Hematopoietic multipotent progenitor cell treated with erythropoietin and hydrocortisone succinate and interleukin-3 and kit ligand, for 6 days (in vitro differentiated cells): ENCODE measurements at places on chromosomes 11 and 22.

DNA sequence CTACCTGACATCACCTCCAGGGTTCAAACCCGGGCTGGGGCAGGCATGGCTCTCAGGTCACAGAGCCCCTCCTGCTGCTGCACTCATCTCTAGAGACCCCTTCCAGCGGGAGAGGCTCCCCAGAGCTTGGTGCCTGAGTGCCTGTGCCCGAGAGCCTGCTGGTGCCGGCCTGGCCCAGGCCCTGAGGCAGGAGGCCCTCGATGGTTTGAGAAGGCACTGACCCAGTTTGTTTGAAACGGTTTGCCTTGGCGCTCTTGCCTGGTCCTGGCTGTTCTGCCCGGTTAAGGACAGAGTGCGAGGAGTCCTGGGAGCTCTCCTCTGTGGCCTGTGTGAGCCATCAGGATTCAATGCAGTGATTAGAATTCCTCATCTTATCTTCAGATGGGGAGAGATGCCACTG lies 88.9 kb downstream of the TBC1D22A start:
- no peak for DNase-seq

GRCh38 chr11:45774786-45775185 lies 30.2 kb upstream of the SLC35C1 start:
- DNase-seq: no peak

DNA sequence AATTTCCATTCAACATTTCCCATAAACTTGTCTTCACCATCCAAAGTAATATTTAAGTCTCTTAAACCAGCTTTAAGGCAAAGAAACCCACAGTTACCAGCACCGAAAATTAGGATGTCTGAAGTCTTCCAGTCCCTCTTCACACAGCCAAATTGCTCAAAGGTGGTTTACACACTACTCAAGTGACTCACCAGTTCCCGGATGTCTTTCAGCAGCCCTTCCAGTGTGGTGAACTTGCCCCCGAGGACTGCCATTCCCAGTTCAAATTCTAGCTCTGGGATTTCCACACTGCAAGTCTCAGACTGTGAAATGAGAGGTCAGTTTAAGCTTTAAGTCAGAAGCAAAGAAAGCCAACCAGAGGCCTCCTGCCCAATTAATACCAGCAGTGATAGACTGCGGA lies 5.1 kb downstream of the ZPR1 start:
- no peak for DNase-seq

DNA sequence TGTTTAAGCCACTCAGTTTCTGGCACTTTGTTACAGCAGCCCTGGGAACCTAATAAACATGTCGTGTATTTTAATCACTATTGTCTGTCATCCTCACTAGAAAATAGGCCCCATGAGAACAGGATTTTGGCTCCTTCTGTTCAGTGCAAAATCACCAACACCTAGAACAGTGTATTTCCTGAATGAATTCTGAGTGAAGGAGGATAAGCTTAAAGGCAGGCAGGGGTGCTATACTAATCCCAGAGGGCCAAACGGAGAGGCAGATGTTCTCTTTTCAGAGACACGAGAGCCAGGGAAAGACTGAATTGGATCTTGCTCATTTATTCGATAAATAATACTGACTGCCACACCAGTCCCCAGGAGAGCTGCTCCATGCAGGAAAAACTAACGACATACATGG lies 10.4 kb downstream of the SMCO4 start:
- DNase-seq: no peak

- no peak for DNase-seq
These were observed 1470.9 kb downstream of the BRD1 start for GRCh38 chr22:48356731-48357130.

- no peak for DNase-seq
These were observed 3.8 kb downstream of the PIM3 start for GRCh38 chr22:49964136-49965090.

DNA sequence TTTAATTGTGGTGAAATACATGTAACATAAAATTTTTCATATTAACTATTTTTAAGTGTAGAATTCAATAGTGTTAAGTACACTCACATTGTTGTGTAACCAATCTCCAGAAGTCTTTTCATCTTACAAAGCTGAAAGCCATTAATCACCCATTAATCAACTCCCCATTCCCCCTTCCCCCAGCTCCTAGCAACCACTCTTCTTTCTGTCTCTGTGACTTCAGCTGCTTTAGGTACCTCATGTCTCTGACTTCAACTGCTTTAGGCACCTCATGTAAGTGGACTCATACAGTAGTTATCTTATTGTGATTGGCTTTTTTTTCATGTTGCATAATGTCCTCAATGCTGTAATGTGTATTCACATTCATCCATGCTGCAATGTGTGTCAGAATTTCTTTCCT lies 150.8 kb upstream of the NTM start:
- DNase-seq: no peak

GRCh38 chr22:29689206-29689879 lies 30.5 kb upstream of the CABP7 start:
- no peak for DNase-seq

GRCh38 chr22:25281675-25282345 lies 62.4 kb downstream of the CRYBB2 start:
- no peak for DNase-seq

GRCh38 chr11:85619499-85619898 lies 7.6 kb downstream of the DLG2 start:
- DNase-seq: no peak

- DNase-seq: no peak
These were observed 21.9 kb downstream of the OR5B21 start for GRCh38 chr11:58485961-58486360.

GRCh38 chr11:46664612-46665011 lies 35.8 kb downstream of the ARHGAP1 start:
- DNase-seq: peak; percentile 71

- peak; percentile 2 for DNase-seq
These were observed 1.4 kb upstream of the MS4A13 start for GRCh38 chr11:60513496-60514460.

DNA sequence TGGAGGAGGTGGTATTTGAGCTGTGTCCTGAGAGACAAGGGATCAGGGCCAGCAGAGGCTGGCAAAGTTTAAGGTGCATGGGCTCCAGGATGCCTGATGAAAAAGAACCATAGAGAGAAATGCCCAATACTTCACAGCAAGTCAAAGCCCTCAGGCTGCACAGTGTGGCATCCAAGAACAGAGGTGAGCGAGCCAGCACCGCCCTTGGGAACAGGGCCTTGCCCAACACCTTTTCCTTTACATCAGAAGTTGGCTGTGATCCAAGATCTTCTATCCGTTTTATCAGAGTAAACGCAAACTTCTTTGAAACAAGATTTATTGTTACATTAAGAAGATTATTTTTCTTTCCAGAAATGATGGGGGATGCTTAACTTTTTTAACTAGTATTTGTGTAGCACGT lies 1.4 kb downstream of the B3GNT6 start:
- no peak for DNase-seq

- no peak for DNase-seq
These were observed 46.2 kb downstream of the DEPDC5 start for GRCh38 chr22:31800065-31800464.

DNA sequence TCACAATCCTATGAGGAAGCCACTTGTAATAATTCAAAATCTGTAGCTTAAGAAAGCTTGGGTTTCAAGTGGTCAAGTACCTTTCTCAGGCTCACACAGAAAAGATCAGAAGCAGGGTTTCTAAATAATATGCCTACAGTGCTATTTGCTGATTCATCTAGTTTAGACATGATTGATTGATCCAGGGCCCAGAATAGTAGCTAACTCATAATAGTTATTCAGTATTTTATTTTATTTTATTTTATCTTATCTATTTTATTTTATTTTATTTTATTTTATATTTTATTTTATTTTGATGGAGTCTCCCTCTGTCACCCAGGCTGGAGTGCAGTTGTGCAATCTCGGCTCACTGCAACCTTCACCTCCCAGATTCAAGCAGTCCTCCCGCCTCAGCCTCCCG lies 15.9 kb upstream of the PANX3 start:
- DNase-seq: no peak

GRCh38 chr22:31393893-31394292 lies 5.5 kb upstream of the DRG1 start:
- no peak for DNase-seq

GRCh38 chr11:134741453-134742223 lies 329.6 kb upstream of the B3GAT1 start:
- no peak for DNase-seq

- DNase-seq: peak; percentile 76
These were observed 600 bp downstream of the FCHSD2 start for GRCh38 chr11:73141309-73142127.

- DNase-seq: peak; percentile 68
These were observed 776 bp downstream of the NLRX1 start for GRCh38 chr11:119169282-119169719.

DNA sequence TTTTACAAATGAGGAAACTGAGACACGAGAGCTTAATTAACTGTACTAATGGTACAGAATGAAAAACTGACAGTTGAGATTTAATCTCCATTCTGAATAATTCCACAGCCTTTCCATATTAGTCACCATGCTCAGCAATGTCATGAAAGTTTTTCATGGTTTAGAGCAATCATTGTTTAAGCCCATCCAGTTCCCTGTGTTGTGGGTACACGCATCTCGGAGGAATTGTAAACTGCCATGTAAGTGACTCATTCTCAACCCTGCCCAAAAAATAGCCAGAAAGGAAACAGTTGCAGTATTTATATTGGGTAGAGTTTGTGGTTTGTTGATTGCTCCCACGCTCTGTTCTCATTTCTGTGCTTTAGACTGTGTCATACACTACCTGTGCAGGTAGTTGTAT lies 1790.8 kb downstream of the LRRC4C start:
- DNase-seq: no peak

DNA sequence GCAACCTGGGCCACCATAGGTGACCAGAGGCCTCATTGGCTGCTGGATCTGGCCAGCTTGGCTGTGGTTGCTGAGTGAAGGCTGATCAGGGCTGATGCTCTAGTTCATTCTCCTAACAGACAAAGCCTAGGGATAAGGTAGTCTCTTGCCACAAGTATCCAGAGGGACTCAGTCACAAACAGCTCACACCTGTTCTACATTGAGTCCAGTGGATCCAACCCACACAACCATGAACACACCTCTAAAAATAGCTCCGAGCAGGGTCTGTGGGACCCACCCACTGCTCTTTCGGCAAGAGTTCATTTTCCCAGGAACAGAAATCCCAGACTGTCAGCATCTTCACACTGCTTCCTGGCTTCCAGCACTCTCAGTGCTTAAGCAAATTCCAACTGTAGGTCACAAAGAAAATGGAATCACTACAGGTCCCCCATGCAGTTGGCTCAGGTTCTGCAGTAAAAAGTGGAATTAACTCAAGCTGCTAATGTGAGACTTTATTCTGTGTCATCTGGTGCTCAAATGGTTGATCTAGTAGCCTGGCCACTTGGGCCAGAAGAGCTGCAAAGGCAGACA lies 67.3 kb downstream of the PPFIBP2 start:
- DNase-seq: no peak

- no peak for DNase-seq
These were observed 34.2 kb upstream of the VPREB1 start for GRCh38 chr22:22210375-22210774.

- no peak for DNase-seq
These were observed 39.7 kb downstream of the DEUP1 start for GRCh38 chr11:93370260-93370659.

DNA sequence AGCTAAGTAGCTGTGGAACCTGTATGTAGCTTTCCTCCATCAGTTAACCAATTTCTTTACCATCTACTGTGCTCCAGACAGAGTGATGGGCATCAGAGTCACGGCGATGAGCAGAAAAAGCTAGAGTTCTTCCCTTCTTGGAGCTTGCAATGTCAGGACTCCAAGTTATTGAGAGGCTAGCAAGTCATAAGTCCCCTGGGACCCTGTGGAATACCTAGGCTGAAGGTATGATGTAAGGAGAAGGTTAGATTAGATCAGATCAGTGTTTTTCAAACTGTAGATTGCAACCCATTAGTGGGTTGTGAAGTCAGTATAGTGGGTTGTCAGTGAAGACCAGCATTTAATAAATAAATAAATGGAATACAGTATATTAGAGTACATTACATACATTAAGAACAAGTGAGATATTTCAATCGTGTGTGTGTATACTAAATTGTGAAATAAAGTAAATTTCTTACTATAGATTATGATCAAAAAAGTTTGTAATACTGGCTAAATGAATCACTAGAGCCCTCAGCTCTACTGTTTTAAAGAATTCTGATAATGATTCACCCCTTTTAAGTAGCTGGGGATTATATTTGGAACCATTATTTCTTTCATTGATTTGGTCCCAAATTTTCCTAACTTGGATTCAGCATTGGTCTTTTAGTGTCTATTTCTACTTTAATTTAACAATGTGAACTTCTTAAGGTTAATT lies 52.3 kb downstream of the RASSF10 start:
- no peak for DNase-seq

DNA sequence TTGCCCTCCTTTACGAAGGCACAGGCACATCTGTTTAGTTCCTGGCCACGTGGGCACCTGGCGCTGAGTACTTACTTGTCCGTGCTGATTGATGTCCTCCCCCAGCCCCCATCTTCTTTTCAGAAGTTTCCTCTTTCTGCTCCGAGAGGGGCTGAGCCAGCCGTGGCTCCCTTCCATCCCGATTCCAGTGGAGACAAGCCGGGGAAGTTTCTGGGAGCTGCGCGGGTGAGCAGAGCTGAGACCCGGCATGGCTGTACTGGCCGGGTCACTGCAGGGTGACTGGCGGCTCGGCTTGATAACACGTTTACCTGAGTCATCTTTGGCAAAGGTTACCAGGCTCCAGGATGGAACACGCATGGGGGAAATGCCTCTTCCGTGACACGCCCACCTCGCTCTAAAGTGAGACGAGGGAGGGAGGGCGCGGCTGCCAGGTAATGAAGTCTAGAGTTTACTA lies 45.4 kb upstream of the ATXN10 start:
- no peak for DNase-seq

DNA sequence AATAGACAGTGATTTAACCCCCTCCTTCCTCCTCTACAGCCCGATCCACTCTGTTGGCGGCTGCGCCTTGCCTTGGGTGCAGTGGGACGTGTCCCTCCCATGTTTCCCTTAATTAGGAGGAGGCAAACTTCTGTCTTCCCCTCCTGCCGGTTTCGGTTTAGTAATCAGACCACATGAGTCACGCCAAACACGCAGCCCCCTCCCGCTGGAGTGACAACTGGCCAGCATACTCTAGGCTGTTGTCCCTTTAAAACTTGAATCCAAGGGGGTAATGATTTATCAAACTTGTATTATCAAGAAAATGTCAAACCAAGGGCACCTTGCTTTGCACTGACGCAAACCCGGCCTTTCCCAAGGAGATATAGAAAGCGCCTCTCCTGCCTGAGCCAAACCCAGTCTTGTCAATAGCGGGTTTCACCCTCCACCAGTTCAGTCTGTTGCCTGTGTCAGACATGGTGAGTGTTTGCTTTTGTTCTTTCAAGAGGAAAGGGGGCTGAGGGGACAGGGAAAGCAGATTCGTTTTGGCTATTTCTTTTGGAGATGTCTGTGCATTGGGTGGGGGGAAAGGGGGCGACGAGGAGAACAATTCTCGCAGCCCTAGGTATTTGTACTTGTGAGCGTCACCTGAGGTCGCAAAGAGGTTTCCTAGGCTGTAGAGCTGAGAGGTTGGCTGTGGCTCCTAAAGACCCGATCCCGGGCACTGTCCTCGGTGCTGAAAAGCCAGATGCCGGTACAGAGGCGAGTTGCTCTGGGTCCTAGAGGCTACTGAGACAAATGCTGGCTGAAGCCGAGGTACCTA lies at the start of gene SLC6A5:
SLC6A5 (plus strand) TSS at position 388 of the 799 bp plus-strand sequence; CDS start at position 453, 65 bp downstream.
- DNase-seq: peak; percentile 89

DNA sequence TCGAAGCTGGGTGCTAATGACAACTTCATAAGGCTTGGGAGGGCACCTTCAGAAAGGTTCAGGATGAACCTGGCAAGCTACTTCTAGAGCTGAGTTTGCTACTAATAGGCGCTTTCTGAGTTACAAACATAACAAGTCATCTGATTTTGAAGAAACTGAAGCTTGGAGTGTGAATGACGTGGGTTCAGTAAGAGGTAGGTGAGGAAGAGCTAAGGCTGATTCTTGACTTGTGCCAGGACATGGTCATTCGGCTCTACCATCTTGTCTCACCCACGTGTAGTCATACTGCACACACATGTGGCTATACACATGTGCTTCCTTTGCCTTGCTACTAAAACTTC lies 56.4 kb downstream of the SWAP70 start:
- DNase-seq: no peak
